Inflammatory macrophage treated with lipopolysaccharide for 4 hours (primary cell): ENCODE measurements at places on chromosomes 7 and 10.

DNA sequence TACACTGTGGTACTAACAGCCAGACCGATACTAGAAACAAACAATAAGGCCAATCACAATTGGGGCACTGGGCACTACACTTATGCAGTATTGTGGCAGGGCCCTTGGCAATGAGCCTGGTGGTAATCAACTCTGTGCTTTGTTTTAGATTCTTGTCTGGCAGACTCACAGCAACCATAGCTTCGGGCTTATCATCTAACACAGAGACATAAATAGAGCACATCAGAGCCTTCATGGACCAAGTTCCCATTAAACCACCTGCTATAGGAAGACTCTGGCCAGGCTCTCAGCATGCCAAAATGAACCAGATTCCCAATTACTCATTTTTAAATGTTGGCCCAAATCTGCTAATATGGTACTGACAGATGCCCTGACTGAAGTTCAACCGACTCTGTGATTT lies 218.6 kb downstream of the DGKI start:
- no peak for DNase-seq

GRCh38 chr7:112053737-112054069 lies 152.5 kb downstream of the DOCK4 start:
- DNase-seq, result no peak

- no peak for DNase-seq
Measured at GRCh38 chr10:63125459-63125858, 7.7 kb upstream of the NRBF2 start.

GRCh38 chr10:110040767-110041478 lies 33.1 kb downstream of the ADD3 start:
- no peak for DNase-seq

- no peak for DNase-seq
Measured at GRCh38 chr7:41268878-41269277, 434.0 kb downstream of the INHBA start.

DNA sequence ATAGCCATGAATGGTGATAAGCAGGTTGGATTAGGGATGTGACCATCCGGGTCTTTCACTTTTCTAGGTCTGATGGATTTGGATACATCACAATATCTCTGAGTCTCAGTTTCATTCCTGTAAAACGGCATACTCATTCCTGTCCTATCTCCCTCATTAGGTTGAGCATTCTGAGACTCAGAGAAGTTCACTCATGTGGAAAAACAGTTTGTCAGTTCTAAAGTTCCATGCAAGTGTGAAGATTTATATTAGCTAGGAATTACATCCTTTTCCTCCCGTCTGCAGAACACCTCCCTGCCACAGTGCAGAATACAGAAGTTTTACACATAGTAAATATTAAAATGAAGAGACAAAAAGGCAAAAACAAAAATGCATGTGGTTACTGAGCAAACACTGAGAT lies 94.2 kb upstream of the SLC25A13 start:
- no peak for DNase-seq

GRCh38 chr10:124264711-124265390 lies 153.9 kb downstream of the OAT start:
- no peak for DNase-seq

GRCh38 chr10:46310851-46311250 lies 24.1 kb downstream of the ANTXRL start:
- no peak for DNase-seq

DNA sequence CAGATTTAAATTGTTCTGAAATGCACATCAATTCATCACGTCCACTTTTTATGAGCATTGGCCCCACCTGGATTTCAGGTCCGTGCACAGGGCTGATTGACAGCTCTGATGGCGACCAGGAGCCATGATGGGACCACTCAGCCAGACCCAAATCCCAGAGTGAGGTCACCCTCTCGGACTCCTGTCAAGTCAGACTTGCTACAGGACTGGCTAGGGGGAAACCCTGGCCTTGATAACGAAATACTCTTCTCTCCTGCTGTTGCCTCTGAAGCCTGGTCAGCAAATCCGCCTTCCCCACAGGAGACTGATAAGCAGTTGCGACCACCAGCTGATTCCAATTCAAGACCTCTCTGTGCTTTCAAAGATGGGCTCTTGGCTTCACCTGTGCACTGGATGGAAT lies 76.4 kb downstream of the CARD11 start:
- no peak for DNase-seq

DNA sequence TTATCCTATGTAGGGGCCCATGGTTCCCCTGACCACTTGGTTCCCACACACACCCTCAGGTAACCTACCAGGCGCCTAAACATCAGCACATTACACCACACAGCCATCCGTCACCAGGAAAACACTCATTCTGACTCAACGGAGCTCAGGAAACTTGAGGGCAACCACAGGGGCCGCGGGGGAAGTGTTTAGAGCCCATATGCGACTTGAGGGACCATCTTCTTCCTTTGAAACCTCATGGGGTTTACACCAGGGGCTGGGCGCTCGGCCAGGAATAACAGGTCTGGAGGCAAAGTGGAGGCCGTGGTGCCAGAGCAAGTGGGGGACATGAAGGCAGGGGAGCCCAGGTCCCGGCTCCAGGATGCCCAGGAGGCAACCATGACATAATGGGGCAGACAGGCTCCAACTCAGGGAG lies 1.5 kb downstream of the STX1A start:
- DNase-seq, result peak; percentile 73

GRCh38 chr7:136677471-136678365 lies 190.7 kb upstream of the CHRM2 start:
- DNase-seq, result peak; percentile 0

DNA sequence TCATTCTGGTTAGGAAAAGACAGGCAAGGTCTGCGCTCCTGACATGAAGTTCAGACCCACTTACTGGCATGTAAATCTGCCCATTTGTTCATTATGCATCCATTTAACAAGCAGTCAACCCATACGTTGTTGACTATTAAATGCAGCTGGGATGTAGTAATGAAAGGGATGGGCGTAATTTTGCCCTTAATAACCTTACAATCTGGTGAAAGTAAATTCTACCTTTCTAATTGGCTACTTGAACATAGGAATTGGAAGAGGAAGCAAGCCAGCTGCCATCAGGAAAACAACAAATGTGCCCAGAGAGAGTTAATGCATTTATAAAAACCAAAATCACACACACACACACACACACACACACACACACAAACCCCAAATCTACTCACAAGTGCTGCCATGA lies 170.2 kb upstream of the PITRM1 start:
- DNase-seq, result no peak
